RPMI7951 (cell line): ENCODE measurements at places on chromosomes 3 and 15.

- no peak for DNase-seq
Observed at GRCh38 chr15:79366691-79367090, 55.8 kb downstream of the TMED3 start.

DNA sequence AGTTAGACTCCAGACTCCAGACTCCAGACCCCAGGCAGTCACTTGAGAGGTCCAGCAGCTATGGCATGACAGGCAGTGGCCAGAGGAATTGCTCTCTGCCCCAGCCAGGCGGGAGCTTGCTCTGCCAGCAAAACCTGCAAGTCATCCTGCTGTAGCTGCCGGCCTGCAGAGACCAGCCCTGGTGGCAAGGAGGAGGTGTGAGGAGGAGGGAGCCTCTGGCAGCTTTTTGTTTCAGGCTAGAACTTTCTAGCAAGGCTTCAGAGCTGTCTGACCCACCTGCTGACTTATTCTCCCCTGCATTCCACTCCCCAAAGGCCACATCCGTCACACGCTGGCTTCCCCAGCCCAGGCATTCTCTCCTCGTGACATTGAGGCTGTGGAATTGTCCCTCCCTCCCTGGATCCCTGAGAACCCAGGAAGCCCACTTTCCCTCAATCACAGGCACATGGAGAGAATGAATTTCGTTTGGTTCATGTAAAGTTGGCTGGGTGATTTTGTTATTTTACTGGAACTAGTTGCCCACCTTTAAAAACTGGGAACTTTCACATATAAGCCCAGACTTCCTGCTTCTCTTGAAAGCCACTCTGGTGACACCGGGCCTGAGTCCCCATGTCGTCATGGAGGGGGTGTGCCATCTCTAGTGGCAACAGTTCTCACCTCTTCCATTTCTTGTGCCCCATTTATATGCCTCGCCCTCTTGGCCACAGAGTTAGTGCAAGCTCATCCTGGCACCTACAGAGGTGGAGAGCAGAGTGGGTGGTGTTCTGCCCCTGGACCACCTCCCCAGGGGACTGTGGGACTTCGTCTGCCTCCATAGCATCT lies 82.7 kb downstream of the ABHD5 start:
- DNase-seq: peak; percentile 18

GRCh38 chr15:52408823-52409222 lies 113.2 kb upstream of the MYO5C start:
- DNase-seq: no peak

- no peak for DNase-seq
Observed at GRCh38 chr3:141335531-141336061, 32.7 kb upstream of the ZBTB38 start.

GRCh38 chr3:195352895-195353488 lies 82.0 kb upstream of the XXYLT1 start:
- DNase-seq: peak; percentile 49

DNA sequence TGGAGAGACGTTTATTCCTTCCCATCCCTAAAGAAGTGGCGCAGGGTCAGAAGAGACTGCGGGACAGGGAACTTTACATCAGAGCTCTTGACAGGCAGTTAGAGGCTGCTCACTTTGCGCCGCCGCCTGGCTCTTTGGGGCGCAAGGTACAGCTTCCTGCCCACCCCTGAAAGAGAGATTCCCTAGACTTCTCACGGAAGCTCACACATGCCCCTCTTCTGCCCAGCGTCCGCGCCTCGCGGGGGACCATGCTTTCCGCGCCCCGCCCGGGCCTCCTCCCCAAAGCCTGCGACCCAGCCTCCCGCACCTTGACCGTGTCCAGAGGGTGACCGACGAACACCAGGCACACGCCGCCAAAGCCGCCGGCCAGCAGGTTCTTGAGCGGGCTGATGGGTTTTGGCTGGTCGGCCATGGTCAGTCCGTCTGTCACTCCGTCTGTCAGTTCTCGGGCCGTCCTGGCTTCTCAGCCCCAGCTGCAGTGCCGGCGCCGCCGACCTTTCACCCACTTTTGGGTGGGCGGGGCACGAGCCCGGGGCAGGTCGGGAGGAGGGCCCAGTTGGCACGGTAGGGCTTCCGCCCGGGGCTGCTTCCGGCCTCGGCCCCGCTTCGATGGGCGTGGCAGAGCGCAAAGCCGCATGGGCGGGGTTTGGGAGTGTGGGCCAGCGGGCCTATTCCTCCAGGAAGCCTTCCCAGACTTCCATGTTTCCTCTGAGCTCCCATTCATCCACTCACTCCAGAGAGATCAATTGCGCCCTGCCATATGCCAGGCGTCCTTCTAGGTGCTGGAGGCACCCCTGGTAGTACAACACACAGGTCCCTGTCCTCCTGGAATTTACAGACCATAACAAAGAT lies at the start of gene SLC25A20:
Gene SLC25A20, minus strand, starts transcription at position 500 of the 852 bp plus-strand sequence. Its CDS starts 88 bp downstream, at position 412.
- DNase-seq: peak; percentile 85

- DNase-seq: no peak
Observed at GRCh38 chr15:29071232-29071881, 185.6 kb downstream of the APBA2 start.

- peak; percentile 43 for DNase-seq
Observed at GRCh38 chr3:10753964-10754363, 62.1 kb upstream of the SLC6A11 start.

DNA sequence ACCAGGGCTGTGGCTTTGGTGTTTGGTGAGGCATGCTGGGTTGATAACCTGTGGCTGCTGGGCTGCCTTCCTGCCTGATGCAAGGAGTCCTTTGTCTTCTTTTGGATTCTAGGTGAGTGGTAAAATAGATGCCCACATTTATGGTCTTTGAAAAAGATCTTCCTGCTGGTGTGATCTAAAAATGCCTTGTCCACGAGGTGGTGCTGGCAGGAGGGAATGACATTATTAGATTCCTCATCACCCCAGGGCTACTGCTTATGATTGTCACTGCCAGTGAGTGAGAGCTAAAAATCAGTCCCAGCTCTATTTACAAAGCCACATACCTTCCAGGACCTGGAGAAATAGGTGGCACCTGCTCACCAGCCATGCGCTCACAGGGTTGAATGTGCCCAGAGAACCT lies 355.5 kb upstream of the ROPN1 start:
- DNase-seq: peak; percentile 6

DNA sequence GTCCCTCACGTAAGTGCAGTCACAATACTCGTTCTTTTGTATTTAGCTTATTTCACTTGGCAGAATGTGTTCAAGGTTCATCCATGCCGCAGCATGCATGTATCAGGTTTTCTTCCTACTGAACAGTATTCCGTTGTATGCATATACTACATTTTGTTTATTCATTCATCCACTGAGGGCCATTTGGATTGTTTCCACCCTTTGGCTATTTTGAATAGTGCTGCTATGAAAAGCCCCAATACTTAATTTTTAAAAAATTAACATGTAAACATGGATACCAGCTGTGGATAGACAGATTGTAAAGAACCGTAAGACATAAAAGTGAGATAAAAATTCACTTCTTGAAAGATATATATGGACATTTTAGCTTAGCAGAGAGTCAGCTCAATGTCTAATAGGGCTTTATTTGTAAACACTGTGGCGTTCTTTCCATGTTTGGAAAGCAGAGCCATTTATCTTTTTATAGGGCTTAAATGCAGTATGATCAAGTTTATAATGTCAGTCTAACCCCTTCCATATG lies 115.9 kb downstream of the VPS8 start:
- no peak for DNase-seq

DNA sequence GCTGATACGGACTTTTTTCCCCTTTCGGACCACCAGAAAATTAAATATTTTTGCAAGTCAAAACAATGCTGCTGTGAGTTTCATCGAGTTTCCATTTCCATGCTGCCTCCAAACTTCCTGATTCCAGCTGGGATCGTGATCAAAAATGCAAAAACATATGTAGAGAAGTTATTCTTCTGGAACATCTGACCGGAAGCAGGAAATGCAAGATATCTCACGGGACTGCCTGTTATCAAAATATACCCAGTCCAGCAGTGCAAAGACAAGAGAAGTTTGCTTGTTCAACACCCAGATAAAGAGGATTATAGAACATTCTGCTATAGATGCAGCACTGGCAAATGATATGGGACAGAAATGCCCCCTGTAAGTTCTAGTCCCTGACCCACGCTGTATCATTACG lies 726.7 kb upstream of the NR2F2 start:
- no peak for DNase-seq

DNA sequence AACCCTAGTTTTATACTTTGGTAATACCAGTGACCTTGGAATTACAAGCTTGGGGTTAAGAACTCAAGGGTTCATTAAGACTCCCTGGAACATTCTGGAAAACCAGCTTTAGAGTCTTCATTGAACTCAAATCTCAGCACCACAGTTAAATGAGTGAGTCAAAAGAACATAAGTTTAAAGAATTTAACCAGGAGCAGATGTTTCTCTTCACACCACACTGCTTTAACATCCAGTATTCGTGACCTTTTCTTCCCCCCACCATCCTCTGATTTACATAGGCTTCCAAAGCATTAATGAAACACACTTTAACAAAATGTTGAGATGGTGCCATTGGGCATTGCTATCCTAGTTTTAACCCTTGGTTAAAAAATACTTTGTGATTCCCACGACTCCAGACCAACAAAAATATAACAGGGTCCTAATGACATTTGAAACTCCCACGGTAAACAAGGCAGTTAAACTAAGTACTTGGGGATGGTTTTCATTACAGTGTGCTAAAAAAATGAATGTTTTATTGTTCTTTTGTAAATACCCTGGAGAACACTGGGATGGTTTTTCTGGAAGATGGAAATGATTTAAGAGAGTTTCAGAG lies 123.9 kb downstream of the OXNAD1 start:
- DNase-seq: peak; percentile 70

DNA sequence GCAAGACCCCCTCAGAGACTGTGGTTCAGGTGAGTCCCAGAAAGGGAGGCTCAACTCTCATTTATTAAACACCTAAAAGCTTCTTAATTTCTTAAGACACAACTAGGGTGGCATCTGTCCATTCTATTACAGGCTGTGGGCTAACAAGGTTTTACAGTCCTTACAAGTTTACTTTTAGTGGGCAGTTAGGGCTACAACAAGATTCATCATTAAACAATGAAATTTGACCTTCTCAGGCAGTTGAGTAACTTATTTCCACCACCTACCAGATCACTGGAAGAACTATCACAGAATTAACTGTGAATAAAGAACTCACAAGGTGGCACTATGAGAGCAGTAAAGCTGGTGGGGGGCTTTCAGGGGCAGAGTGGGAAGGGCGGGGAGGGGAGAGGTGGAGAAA lies 132.6 kb downstream of the PLD1 start:
- no peak for DNase-seq

- peak; percentile 99 for DNase-seq
Observed at GRCh38 chr3:122533931-122534334, 19.2 kb upstream of the KPNA1 start.

- DNase-seq: peak; percentile 57
Observed at GRCh38 chr15:83435202-83435601, 11.9 kb upstream of the SH3GL3 start.

GRCh38 chr3:146166415-146166821 lies 5.4 kb upstream of the PLOD2 start:
- DNase-seq: peak; percentile 98

DNA sequence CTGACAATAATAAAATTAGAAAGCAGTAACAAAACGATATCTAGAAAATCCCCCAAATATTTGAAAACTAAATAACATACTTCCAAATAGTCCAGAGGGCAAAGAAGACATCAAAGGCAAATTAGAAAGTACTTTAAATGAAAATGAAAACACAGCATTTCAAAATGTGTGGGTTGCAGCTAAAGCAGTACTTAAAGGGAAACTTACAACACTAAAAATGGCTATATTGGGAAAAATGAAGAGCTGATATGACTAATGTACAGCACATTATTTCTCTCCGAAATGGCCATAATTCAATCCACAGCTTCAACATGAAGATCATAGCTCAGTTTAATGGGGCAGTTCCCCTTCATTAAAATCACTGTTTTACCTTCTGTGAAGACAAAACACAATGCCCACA lies 71.9 kb downstream of the FBXL22 start:
- DNase-seq: no peak

DNA sequence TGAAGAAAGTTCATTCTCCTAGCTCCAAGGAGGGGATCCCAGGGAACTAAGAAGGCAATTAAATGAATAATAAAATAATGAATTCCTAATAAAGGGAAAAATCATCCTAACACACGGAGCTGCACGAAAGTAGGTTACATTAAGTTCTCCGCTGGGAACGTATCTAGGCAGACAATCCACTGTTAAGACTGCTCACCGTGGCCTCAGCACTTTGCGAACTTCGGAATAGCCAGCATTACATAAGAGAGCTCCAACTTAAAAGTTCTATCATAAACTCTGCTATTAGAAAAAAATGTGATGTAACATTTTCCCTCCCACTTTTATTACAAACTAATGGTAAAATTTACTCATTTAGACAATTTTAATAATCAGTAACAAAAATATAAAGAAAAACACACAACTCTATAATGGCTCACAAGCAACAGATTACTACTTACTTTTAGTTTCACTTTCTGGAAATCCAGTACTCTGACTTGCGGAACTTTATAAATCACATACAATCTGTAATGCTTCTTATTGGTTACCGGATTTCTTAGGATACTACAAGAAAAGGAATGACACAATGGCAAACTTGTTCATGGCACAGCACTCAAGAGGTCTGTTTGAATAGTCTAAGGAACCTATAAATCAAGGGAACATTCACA lies 8.5 kb downstream of the SNRPA1 start:
- no peak for DNase-seq

DNA sequence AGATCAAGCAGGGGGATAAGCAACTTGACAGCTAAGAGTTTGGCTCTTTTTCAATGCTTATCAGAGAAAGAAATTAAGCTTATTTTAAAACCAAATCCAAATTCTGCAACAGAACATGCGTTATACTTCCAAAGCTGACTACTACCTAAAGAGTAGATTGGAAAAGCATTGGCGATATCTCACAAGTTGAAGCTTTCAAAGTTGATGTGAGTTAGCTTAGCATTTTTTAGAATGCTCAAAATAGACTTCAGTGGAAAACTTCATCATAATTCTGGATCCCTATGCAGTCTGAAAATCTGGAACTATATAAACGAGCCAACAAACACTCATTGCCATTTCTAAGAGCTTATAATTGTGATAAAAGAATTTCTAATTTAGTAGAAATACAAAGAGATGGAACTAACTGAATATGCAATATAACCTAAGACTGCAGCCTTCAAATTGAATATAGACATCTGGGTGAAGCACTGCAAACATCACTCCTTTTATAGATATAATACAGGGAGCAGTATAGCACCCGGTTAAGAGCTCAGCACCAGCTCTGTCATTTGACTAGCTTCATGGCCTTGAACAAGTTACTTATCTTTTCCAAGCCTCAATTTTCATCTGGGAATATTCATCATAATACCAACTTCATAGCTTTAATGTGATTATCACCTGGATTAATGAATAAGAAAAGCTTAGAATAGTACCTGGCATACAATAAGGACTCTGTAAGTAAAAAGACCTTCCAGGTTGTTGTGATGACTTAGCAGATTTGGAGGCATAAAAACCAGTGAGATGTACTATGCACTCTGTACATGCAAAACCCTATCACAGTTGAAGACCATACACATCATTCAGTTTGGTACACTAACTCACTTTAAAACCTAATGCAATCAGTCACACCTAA lies 242.7 kb upstream of the TTC14 start:
- DNase-seq: no peak

GRCh38 chr3:38829404-38829803 lies 13.4 kb upstream of the SCN10A start:
- DNase-seq: peak; percentile 82

- peak; percentile 30 for DNase-seq
Observed at GRCh38 chr3:31408720-31409119, 124.0 kb upstream of the STT3B start.
